Dermis blood vessel endothelial cell (primary cell): ENCODE measurements at places on chromosomes 16 and 17. TPM values are rescaled to one million over a fixed set of nuclear protein-coding genes. Genes with fewer than 3 reads are reported as not detected.

DNA sequence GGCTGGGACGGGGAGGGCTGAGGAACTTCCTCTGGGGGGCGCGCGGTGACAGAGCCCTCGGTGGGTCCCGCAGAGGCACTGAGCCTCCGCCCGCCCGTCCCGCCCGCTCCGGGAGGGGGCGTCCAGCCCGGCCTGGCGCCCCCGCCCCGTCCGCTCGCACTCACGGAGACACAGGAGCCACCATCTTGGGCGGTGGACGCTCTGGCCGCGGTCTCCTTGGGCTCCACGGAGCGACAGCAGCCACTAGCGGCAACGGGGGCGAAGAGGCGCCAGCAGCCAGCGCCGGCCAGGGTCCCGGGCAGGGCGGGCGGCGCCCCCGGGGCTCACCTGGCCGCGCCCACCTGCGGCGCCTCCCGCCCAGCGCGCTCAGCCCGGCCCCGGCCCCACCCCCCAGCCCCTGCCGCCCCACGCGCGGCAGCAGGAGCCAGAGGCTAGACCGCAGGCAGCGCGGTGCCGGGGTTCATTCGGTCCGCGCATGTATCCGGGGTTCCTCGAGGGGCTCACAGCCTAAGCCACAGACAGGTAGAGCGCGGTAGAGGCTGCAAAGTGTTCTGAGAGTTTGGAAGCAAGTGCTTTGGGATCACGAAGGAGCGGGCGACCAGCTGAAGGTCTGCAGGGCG lies at the start of gene C17orf113:
TSS of gene C17orf113 (minus strand) at position 209 of the 620 bp plus-strand sequence. CDS start 7,225 bp downstream, outside the sequence.
- peak; percentile 59 for DNase-seq

DNA sequence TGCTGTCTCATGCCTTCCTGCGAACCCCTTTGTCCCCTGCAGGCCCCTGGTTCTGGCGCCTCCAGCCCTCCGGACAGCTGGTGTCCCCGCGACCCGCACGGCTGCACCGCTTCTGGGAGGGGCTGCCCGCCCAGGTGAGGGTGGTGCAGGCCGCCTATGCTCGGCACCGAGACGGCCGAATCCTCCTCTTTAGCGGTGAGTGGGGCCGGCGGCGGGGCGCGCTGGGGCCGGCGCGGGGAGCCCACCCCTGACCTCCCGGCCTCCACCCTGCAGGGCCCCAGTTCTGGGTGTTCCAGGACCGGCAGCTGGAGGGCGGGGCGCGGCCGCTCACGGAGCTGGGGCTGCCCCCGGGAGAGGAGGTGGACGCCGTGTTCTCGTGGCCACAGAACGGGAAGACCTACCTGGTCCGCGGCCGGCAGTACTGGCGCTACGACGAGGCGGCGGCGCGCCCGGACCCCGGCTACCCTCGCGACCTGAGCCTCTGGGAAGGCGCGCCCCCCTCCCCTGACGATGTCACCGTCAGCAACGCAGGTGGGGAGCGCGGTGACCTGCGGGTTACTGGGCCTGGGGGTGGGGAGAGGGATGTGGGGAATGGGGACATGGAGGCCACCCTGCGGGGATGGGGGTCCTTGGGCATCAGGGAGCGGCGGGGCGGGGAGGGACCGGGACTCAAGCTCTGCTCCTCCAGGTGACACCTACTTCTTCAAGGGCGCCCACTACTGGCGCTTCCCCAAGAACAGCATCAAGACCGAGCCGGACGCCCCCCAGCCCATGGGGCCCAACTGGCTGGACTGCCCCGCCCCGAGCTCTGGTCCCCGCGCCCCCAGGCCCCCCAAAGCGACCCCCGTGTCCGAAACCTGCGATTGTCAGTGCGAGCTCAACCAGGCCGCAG lies 7.1 kb upstream of the IL32 start:
- DNase-seq = peak; percentile 54

DNA sequence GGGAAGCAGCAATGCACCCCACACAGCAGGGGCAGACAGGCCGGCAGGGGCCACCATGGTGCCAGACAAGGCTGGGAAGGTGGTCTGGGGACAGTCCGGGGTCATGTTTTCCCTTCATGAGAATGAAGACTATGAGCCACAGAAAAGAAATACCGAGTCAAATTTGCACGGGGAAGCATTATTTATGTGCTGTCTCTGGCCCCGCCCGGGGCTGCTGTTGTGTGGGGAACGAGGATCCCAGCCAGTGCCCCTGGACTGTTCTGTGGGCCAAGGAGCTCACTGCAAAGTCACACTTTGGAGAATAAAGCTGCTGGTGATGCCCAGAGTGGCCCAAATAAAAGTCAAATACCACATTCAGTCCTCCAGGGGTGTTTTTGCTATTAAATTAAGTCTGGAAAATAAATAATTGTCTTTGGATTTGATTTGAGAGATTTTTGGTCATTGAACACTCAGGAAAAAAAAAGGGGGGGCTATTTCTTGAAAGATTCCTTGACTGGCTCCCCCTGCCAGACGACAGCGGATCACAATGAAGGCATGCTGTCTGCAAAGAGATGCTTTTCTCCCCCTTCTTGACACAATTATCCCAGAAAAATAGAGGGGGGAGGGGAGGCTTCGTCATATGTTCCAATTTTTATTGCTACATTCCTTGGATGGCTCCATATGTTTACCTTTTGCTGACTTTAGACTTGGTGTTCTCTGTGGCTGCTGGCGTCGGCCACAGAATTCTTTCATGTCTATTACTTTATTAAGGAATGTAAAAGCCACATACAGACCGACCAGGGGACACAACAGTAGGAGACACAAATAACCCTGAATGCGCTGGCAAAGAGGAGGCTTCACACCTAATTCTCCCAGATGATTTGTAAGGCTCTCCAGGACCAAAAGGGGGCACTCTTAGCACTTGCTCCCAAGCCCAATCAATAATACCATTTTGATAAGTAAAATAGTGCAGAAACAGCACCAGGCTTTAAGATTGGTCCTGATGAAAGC lies 27.1 kb upstream of the ANKFN1 start:
- DNase-seq = peak; percentile 60

DNA sequence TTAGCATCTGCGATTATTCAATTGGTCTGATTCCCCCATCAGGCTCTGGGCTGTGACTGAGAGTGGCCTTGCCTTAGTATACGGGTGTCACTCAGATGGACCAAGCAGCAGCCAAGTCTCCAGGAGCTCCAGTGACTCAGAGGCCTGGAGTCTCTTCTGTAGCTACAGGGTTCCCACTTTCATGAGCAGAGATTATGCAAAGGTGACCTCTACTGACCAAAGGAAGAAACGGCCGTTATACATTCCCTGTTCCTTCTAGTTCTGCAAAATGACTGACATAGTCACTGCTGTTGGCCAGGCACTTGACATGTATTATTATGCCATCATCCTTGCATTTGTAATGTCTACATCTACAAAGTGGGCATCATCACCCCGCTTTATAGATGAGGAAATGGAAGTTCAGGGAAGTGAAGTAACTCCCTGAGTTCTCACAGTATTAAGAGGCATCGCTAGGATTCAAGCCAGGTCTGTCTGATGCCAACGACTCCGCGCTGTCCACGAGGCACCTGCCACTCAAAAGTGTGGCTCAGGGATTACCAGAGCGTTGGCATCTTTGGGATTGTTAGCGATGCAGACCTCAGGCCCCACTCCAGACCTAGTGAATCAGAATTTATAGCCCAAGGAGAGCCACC lies 23.3 kb downstream of the SLC38A7 start:
- DNase-seq = peak; percentile 90

- peak; percentile 88 for DNase-seq
Measured at GRCh38 chr16:27704252-27704651, 154.3 kb downstream of the KATNIP start.

GRCh38 chr17:8053600-8053999 lies 14.7 kb downstream of the ALOX15B start:
- no peak for DNase-seq

DNA sequence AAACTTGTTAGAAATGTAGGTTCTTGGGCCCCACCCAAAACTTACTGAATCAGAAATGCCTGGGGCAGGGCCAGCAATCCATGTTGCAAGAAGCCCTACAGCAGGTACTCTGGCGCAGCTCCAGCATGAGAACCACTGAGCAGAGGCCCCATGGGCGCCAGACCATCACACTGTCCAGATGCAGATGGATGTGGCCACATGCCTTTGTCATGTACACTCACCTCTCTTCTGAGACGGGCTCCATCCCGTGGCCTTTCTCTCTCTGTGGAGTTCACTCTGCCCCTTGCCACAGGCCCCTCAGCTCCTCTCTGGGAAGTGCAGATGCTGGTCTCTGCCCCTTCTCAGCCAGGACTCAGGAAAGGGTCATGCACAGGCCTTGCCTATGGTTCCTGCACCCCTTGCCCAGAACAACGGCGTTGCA lies 2.3 kb upstream of the CCNF start:
- DNase-seq = no peak

- peak; percentile 98 for DNase-seq
Measured at GRCh38 chr17:78933025-78933958, 8.1 kb upstream of the TIMP2 start.

- no peak for DNase-seq
Measured at GRCh38 chr16:23420011-23420410, 33.0 kb downstream of the COG7 start.

- no peak for DNase-seq
Measured at GRCh38 chr17:27415120-27415795, 41.0 kb upstream of the KSR1 start.

GRCh38 chr16:23968176-23968575 lies 132.4 kb downstream of the PRKCB start:
- DNase-seq = no peak

- DNase-seq = no peak
Measured at GRCh38 chr17:50273654-50274040, 619 bp upstream of the TMEM92 start.

FOXJ1 gene
- 0.05 TPM in 1 of 2 replicates, not detected in the other for total RNA-seq

RBBP6 gene
- total RNA-seq = 21.2 and 27.4 TPM in 2 replicates

COX6A2 gene
- total RNA-seq = not detected in 2 replicates

RUNDC3A gene
- total RNA-seq = under 0.01 TPM in 1 of 2 replicates, not detected in the other

MARVELD3 gene
- total RNA-seq = not detected in 2 replicates

ZC3H18 gene
- 15.3 and 17.3 TPM in 2 replicates for total RNA-seq

XAF1 gene
- 9.8 and 13.3 TPM in 2 replicates for total RNA-seq

TP53TG3 gene
- total RNA-seq = not detected in 2 replicates

SPNS1 gene
- total RNA-seq = 33.4 and 49.7 TPM in 2 replicates
